ENCODE measurements at places on chromosomes 2 and 18. TPM values are rescaled to one million over a fixed set of nuclear protein-coding genes. Genes with fewer than 3 reads are reported as not detected.

GRCh38 chr2:81283081-81283480 lies 978.5 kb upstream of the LRRTM1 start:
- no peak for DNase-seq

DNA sequence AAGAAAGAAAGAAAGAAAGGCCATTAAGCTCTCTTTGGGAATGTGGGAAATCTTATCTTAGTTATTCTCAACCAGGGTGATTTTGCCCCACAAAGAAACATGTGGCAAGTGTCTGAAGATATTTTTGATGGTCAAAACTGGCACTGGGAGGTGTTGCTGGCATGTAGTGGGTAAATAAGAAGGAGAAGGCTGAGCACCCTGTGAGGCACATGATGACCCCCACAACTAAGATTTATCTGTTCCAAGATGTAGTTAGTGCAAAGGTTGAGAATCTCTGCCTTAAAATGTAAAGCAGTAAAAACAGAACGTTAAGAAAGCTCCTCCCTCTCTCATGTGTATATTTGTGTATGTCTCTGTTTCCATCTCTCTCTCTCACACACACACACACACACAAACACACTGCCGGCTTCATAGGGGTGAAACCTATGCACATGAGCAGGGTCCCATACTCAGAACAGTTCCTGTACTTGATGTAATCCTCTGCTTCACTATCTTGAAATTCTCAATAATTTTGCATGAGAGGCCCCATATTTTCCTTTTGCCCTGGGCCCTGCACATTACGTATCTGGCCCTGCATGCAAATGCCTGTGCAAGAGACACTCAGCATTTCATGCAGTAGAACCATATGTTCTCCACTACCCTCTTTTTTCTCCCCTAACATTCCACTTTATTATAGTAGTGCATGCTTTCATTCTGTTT lies 94.3 kb downstream of the MREG start:
- DNase-seq = no peak

DNA sequence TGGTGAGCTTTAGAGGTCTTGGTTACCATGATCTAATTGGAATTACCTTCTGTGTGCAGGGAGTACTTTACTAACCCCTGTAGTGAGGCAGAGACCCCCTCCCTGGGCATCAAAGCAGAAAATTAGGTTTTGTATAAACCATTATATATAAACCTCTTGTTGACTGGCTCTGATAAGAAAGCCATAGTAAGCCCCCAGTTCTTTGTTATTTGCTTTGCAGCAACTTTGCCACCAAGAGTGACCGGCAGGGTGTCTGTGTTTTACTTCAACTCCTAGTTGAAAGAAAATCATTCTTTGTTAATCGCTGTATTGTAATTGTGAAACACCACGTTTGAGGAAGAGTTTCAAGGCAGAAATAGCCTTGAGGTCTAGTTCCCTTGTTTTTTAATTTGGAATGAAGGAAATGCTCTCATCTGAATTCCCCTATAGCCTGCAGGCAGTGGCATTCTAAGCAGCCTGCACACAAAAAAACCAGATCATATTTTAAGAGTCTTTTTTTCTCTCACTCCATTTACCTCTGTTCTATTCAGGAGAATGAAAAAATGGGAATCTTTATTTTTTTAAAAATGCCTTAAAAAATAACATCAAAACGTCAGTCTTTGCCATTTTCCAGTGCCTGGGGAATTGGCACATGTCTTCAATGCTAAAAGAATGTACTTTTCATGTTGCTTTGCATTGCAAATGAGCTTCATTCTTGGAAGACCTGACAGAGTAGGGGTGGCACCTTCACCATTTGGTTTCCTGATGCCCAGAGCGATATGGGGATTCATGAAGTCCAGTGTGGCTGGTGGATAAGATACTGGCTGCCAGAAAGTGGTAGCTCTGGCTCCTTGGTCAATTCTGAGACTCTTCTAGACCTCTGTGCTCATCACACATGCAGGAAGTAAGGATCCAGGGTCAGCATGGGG lies 338.1 kb downstream of the SLC4A3 start:
- no peak for DNase-seq

DNA sequence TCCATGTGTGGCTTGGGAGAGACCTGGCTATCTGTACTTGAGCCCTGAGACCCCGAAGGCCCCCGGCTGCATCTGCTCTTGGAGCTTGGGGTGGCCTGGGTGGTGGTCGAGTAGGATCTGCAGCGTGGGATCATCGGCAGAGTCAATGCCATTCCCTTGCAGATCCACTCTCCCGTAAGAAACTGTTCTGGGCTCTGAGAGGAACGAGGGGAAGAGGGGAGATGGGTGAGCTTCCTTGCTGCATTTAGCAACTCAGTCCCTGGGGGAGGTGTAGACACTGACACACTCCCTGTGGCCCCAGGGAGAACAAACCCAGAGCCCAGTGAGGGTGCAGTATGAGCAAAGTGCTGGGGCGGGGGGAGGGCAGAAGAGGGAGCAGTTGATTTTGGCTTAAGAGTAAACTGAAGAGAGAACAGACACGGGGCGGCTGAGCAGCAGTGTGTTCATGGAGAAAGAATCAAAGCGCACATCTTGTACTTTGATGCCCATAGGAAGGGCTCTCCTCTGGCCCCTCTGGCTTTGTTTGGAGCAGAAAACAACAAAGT lies 8.5 kb downstream of the GREB1 start:
- DNase-seq = no peak

DNA sequence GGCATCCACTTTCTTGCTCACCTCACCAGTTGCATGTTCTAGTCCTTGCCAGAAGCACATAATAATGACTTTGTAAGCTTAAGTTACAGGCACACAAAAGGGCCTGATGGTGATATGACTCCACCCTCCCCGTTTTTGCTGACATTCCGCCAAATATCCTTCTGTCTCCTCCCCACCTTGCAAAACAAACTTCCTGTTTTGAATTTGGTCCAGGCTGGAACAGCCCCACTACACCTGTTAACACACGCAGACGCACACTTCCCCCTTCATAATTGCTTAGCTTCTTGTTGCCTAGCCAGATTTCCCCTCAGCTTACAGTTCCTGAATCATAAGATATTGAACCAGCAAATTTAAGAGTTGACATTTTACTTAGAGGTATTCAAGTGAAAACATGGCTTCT lies at the start of gene MGAT5:
MGAT5 (plus strand) TSS at position 269 of the 400 bp plus-strand sequence. CDS start 332 bp downstream, outside the sequence.
- DNase-seq = no peak

DNA sequence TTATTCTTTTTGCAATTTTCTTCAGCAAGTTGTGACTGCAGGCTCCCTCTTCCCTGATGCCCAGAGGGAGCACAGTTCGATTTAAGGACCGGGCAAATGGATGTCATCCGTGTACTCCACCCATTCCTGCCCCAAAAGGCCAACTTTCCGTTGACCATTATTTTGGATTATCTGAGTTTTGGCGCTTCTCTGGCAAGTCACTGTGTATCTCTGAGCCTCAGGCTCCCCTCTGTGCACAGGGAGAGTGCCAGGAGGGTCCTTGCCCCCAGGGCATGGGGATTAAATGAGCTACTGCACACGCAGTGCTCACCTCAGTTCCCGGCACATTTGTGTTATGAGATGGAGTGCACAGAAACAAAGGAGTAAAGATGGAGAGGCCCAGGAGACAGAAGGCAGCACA lies 41.4 kb upstream of the HDAC4 start:
- no peak for DNase-seq

The LINC00305 gene
- total RNA-seq = not detected

The MAB21L4 gene
- 69.9 TPM for total RNA-seq

The GALR1 gene
- not detected for total RNA-seq

The TBR1 gene
- total RNA-seq = 0.11 TPM

The ALPI gene
- 4.4 TPM for total RNA-seq

The IL36A gene
- not detected for total RNA-seq

Data from Caco-2 (cell line).